ENCODE measurements at places on chromosomes 4 and X.

GRCh38 chrX:10008483-10009056, 41.4 kb downstream of the CLDN34 start:
- DNase-seq = no peak

GRCh38 chr4:102639598-102639997, 121.2 kb downstream of the MANBA start:
- no peak for DNase-seq

- DNase-seq = no peak
Measured at GRCh38 chr4:2058264-2059045, 672 bp upstream of the NAT8L start.

DNA sequence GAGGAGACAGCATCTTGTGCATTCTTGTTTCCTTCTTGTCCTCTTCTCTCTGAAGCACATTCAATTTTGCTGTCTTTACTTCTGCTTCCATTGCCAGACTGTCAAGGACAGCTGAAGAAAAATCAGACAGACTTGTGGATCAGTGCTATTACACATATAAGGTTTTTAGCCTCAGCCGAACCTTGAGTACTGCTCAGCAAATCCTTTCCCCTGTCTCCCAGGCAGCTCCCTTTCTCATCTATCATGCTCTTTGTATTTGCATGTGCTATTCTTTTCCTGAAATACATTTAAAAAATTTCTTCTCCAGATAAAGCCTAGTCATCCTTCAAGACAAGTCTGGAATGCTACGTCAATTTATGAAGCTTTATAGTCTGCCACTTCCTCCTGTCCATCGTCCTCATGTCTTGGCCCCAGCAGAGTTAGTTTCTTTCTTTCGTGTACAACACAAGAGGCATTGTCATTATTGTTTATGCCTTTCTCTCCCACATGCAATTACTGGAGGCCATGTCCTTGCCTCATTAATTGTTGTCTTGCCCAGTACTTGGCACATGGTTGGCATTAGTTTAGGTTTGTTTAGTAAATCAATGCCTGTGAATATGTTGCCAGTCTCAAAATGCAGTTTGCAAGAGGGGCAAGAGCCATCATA, 45.1 kb downstream of the ADGRL3 start:
- DNase-seq = no peak

GRCh38 chr4:140839888-140840790, 84.0 kb upstream of the TBC1D9 start:
- DNase-seq = no peak

GRCh38 chr4:3489451-3489962, 26.4 kb downstream of the DOK7 start:
- DNase-seq = no peak

DNA sequence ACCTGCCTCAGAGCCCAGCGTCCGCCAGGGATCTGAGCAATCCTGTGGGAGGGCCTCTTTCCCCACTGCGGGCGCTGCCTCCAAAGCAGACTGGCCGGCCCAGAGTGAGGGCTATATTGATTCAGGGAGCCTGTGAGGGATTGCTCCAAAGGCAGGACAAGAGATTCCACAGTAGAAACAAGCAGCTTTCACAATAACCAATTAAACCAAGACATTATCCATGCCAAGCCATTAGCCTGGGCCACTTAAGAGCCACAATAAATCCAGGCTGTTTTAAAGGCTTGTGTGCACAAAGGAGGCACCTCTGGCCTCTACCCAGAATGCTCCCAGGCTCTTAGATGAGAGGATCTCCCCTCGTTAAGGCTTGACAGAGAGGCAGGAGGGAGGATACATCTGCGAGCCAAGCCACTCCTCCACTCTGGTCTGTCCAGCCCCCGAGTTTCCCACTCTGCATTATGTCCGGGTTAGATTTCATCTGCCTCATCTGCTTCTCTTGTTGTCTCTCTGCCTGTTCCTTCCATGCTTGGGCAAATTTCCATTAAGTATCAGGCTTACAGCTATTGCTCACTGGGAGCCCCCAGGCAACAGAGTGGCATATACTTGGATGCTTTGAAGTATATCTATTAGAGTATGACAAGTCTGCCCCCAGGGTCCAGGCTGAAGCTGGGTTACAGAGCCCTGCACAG, 357.9 kb downstream of the UNC5C start:
- DNase-seq = no peak

DNA sequence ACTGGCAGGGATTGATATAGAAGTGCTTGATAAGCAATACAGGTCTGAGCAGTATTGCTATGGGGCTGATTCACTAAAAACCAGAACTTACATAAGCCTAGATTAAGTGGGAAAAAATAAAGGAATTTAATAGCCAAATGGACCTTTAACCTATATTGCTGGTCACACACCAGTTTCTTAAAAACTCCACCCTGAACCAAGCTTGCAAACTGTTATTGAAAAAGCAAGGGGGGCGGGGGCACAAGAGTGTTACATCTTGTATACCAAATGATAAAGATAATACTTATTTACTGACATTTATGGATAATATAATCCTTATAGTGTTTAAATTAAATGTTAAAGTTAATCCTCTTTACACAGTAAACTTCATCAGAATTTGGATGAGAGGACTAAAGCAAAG, 40.3 kb upstream of the PITX2 start:
- no peak for DNase-seq

GRCh38 chrX:102345916-102346315, 93.9 kb downstream of the NXF2B start:
- peak; percentile 65 for DNase-seq

DNA sequence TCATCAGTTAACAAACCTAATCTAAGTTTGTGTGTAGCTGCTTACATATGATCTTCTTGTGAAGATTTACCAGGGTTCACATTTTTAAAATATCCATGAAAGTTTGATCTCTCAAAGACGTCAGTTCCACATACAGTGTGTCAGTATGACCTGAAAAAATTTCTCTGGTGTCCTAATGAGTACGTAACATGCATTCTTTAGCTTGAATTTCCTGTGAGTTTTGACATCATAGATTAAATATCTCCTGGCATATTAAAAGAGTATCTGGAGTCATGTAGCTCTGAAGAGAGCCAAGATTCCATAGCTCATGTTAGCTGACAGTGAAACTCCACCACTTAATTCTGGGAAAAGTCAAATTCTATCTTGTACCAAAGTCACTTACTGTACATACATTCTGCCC, 43.9 kb upstream of the PDLIM5 start:
- DNase-seq = no peak

GRCh38 chrX:139738581-139738980, 30.6 kb upstream of the MCF2 start:
- no peak for DNase-seq

- no peak for DNase-seq
Measured at GRCh38 chr4:185902654-185903053, 90.7 kb upstream of the SORBS2 start.

DNA sequence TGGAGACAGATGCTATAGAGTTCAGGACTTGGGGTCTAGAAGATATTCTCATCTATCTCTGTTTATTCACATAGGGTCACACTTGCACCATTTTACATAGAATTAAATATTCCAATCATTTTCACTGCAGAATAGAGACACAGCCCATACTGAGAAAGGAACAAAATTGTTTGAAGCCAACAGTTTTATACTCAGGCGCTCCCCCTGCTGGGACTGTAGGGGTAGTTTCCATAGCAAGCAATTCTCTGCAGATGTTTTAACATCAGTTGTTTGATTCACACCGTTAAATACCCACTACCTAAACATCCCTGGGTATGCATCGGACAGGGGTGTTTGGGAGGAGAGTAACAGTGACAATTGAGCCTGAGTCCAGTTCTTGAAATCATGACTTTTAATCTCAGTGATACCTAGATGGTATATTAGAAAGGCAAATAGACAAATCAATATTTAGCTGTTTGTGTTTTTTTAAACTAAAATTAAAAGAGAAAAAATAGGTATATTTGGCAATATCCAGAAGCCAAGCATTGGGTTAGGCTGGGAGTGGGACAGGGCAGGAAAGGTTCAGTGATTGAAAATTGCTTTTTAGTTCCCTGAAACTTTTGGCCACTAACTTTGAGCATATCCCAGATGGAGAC, 33.8 kb downstream of the LONRF3 start:
- DNase-seq = peak; percentile 23

GRCh38 chrX:136584545-136584944, 52.5 kb downstream of the VGLL1 start:
- DNase-seq = no peak

GRCh38 chrX:136736690-136737089, 44.0 kb downstream of the ARHGEF6 start:
- DNase-seq = no peak

DNA sequence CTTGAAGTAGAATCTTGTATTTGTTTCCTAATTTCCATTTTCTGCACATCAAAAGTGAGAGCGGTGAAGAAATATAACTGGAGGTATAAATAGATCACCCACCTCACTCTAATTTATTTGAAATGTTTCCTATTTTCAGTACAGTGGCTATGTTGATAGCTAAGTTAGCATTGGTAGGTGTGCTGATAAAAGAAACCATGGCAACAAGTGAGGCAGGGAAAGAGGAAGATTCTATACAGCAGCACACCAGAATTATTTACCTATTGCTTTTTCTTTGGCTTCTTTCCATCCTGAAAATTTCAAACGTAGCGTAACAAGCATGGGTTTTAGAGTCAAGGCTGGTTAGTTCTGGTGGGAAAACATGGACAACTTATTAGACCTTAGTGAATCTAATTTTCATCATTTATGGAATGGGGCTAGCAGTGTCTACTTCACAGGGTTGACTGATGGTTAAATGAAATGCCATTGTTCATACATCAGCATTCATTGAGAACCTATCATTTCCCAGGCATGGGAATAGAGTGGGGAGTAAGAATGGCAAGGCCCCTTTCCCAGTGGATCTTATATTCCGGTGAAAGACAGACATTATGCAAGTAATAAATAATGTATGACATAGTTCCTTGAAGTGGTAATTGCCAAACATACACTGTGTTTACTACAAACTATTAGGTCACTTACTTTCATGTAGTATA, 30.6 kb upstream of the CTSO start:
- DNase-seq = no peak

GRCh38 chr4:3046162-3046561, 28.2 kb downstream of the HTT-AS start:
- DNase-seq = no peak

DNA sequence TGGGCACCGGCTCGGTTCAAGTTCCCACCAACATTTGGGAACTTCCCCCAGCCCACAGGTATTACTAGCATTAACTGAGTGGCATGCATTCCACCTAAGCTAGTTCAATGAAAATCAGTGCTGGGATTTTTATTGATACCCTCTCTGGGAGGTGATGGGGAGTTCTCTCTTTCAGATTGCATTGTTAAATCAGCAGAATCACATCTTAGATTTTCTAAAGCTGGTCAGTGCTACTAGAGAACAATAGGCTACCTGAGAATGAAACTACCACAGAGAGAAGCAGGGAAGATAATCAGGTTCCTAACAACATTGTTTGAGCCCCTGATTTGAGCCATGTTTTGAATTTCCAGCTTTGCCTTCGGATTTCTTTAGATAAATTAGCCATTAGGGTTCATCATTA, 16.0 kb downstream of the EPGN start:
- no peak for DNase-seq

DNA sequence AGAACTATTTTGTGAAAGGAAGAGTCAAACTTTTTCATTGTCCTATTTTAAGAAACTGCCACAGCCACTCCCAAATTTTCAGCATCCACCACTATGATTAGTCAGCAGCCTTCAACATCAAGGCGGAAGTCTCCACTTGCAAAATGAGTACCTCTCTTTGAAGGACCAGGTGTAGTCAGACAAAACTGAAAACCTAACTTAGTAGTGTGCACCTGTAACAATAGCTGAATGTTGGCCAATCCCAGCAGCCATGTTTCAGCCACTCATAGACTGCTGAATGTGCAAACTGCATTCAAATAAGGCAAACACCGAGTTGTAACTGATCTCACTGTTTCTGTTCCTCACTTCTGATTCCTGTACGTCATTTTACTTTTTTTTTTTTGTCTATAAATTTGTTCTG, 341.1 kb downstream of the IL15 start:
- DNase-seq = no peak

DNA sequence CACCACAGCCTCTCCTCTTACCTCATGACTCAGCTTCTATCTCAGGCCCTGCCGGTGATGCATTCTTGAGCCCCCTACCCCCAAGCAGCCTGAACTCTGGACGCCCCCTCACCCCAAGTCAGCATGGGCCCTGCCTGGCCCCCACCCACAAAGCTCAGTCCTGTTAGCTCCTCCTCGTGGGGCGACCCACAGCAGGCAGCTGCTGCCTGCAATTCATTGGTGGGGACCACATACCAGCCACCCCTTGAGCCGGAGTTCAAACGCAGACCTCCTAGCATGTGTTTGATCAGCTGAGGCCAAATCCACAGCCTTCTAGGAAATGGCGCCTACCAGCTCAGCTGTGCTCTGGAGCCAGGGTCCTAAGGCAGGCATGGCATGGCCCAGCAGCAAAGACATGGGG, 111.8 kb downstream of the EFNB1 start:
- DNase-seq = no peak

- DNase-seq = no peak
Measured at GRCh38 chrX:135411893-135412292, 9.9 kb upstream of the SMIM10L2A start.

GRCh38 chrX:7647831-7648230, 195.1 kb upstream of the VCX start:
- DNase-seq = no peak

- DNase-seq = no peak
Measured at GRCh38 chrX:72107320-72107719, 24.4 kb downstream of the RTL5 start.

- DNase-seq = no peak
Measured at GRCh38 chrX:45807572-45808425, 607.1 kb upstream of the DIPK2B start.

DNA sequence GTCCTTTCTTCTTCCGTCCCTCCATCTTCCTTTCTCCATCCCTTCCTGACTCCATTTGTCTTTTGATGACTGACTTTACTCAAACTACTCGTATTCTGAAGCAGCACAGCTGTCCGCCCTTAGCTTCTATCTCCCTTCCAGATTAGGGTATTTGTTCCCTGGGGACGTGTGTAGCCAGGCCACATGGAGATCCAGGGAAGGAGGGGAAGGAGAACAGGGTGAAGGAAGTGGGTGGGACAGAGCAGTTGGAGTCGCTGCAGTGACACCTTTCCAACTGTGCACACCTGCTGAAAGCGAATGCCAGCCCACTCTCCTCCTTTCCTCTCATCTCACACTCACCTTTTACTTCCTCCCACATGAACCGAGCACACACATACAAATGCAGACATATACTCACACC, 323.8 kb downstream of the DCTD start:
- no peak for DNase-seq

DNA sequence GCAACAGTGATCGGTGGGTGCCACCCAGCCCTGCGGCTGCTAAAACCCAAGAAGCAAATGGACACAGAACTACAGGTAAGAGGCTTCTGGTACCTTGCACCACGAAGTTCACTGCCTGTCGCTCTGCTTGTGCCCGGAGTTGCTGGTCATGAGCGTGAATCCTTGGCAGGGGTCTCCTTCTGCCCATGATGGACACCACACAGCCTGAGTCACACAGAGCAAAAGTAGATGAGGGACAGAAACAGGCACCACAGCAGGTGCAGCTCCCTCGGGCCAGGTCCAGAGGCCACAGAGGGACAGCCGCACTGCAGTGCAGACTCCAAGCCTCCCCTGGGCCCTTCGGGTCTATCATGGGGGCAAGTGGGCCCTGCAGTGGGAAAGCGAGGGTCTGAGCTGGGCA, 22.4 kb downstream of the NAT8L start:
- no peak for DNase-seq

GRCh38 chr4:54233697-54234496, 4.8 kb downstream of the PDGFRA start:
- DNase-seq = peak; percentile 53

GRCh38 chr4:155694100-155694785, 27.6 kb downstream of the GUCY1A1 start:
- no peak for DNase-seq

- no peak for DNase-seq
Measured at GRCh38 chr4:7747062-7747385, 192.6 kb downstream of the AFAP1 start.

GRCh38 chr4:10063544-10064300, 42.4 kb upstream of the SLC2A9 start:
- no peak for DNase-seq
